ENCODE measurements at places on chromosomes 4 and X.

GRCh38 chr4:38174801-38175200 is 214.6 kb downstream of the PTTG2 start:
- no peak for DNase-seq

DNA sequence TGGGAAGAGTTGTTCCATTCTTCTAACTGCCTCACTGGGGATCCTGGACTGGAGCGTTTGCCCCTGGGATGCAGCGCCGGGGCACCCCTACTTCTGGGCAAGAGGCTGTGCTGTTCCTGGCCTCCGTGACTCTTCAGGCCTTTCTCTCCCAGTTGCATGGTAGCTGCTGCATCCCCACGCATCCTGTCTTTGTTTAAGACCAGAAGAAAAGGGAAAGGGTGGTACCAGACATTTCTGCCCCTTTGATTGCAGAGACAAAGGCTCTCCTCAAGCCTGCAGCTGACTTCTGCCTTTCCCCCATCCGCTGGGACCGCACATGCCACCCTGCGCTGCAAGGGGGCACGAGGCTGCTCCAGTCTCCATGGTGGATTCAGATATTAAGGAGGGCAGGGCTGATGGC is 70.4 kb downstream of the SHROOM2 start:
- DNase-seq: no peak

DNA sequence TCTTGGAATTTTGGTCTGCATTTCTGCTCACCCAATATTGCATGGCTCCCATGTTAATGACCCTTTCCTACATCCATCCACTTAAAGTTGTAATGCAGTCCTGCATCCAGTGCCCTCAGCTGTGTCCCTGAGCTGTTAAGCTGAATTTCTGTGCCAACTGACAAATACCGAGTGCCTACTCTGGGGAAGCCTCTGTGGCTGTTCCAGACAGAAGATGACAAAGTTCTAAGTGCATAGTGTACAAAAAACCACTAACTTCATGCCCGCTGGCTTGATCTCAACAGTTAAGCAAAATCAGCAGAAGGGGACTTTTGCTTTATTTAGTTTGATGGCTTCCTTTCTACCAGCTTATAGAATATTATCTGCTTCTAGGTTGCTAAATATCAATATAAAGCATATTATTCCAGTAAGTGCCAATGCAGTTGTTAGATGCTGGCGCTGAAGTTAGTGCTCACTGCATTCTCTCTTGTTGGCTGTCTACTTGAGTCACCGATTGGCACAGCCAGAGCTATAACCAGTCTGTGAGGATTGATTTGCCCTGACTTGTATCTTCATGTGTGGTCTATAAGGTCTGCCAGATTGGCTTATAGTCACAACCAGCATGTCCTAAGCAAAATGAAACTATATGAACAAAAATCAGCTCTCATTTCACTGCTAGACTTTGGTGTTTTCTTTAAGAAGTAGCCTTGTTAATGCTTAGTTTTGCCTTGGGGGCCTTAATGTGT is 98.9 kb downstream of the KLHL8 start:
- DNase-seq: no peak

DNA sequence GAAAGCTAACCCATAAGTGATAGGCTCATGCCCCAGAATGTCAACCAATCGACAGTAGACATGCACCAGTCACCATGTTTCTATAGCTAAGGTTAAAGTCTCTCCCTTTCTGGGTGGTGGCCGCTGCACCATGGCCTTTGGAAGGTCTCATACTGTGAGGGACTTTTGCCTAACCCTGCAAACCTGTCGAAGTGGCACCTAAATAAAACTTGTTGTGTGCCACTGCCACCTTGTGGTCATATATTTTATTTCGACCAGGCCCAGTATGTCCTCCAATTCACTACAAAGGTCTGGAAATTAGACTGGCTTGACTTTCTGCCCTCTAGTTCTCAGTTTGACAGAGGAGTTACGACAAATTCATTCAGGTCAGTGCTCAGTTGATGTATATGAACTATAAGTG is 163.1 kb downstream of the SMARCA1 start:
- peak; percentile 13 for DNase-seq

DNA sequence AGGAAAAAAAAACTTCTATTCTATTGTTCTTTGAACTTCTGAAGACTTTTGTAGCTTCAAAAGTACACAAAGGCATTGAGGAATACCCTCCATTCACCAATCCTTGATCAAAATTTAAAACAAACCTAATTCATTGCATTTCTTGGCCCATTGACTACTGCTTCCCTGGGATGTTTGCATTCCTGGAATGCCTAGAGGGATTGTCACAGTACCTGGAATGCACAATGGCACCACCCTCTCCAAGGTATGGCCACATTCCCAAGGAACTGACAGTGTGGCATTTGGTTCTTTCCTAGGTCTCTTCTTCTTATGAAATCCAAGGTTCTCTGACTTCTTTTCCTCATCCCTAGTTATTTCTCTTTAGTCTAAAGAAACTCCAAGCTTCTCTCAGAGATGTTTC is 600.7 kb downstream of the CCSER1 start:
- DNase-seq: no peak

DNA sequence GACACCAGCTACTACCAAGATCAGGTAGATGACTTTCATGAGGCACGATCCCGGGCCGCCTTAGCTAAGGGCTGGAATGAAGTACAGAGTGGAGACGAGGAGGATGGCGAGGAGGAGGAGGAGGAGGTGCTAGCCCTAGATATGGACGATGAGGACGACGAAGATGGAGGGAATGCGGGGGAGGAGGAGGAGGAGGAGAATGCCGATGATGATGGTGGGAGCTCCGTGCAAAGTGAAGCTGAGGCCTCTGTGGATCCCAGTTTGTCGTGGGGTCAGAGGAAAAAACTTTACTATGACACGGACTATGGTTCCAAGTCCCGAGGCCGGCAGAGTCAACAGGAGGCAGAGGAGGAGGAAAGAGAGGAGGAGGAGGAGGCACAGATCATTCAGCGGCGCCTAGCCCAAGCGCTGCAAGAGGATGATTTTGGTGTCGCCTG is 481 bp downstream of the UTP3 start:
- DNase-seq: no peak

DNA sequence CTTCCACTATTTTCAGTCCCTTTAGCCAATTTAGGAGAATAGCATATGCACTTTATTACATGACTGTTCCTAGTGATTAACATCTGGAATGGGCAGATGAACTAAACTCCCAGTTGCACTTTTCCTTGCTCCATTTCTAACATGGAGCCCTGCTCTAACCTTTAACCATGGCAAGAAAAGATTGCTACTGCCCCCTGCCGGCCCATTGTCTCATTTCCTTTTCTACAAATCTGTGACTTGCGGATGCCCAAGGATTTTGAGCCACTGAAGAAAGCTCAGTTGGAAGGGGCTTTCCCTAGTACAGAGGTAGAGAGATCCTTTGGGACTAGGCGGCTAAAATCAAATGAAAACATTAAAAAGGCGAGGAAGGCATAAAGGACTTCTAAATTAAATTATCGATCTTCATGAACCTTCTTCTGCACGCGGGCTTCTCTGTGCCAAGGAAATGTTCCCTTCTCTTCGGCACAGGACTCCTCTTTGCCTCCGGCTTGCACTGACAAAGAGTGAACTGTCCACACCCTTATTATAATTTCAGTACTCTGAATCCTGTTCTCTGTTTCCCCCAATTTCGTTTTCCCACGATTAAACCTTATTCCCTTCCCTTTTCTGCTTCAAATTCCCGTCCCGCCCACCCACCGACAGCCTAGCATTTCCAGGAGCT is 577 bp upstream of the GLRA2 start:
- DNase-seq: no peak

DNA sequence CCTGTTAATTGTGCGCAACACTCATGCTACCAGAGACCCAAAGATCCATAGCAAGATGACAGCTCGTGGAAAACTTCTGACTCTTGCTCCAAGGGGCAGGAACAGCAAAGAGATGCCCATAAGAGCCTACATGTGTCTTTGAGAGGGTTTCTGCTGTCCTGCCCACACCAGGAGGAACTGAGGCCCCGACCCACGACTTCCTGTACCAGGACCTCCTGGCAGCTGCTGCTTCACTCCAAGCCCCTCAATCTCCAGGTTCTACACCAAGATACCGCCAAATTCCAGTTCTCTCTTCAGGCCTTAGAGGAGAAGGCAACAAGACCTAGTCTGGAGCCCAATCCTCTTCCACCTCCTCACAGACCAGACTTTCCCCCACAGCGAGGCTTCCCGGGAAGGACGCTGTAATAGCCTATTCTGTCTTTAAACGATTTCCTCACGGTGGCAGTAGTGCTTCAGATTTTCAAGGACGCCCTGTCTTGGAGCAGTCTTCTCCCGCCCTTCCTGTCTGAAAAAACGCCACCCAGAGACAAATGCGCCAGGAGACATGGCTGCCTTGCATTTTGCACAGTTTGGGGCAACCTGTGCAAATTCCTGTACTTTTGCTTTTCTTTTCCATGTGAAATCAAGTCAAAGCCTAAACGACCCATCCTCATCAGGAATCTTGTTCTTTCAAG is 230.2 kb upstream of the STK26 start:
- DNase-seq: no peak

- no peak for DNase-seq
These were observed 68.9 kb downstream of the ACOX3 start for GRCh38 chr4:8371596-8371995.

- DNase-seq: no peak
These were observed 1512.5 kb downstream of the STIM2 start for GRCh38 chr4:28373191-28373590.

GRCh38 chrX:139831675-139832456 is 101.0 kb downstream of the ATP11C start:
- no peak for DNase-seq

GRCh38 chrX:54386314-54386713 is 28.5 kb upstream of the WNK3 start:
- no peak for DNase-seq

DNA sequence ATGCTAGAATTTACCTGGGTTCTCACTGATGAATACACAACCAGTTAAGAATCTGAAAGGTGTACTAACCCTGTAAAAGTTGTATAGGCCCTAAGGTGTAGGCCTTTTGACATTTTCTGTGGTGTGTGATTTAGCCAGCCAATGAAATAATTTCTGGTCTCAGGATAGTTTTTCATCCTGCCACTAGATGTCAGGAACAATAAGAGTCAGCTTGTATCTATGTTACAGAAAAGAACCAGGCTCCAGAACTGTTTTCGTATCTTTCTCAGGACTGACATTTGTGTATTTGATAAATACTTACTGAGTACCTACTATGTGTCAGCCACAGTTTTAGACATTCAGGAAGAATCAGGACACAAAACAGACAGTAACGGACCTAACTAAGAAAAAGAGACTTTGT is 673.6 kb upstream of the TENM3 start:
- DNase-seq: no peak

DNA sequence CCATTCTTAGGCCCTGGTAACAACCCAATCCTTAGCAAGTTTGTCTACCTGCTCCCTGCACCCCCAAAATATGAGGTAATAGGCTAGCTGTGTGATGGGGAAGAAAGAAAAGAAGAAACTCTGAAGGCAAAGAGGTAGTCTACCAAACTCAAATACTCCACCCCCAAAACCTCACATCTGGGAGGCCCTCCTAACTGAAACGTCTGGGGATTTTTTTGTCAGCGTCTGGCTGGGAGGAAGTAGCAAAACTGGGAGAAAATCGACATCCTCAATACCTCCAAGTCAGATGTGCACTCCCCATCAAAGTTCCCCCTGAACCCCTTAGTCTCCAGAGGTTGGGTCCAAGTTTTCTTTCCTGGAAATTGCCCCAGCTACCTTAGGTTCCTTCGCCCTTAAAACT is 1.0 kb downstream of the LAMP2 start:
- no peak for DNase-seq

DNA sequence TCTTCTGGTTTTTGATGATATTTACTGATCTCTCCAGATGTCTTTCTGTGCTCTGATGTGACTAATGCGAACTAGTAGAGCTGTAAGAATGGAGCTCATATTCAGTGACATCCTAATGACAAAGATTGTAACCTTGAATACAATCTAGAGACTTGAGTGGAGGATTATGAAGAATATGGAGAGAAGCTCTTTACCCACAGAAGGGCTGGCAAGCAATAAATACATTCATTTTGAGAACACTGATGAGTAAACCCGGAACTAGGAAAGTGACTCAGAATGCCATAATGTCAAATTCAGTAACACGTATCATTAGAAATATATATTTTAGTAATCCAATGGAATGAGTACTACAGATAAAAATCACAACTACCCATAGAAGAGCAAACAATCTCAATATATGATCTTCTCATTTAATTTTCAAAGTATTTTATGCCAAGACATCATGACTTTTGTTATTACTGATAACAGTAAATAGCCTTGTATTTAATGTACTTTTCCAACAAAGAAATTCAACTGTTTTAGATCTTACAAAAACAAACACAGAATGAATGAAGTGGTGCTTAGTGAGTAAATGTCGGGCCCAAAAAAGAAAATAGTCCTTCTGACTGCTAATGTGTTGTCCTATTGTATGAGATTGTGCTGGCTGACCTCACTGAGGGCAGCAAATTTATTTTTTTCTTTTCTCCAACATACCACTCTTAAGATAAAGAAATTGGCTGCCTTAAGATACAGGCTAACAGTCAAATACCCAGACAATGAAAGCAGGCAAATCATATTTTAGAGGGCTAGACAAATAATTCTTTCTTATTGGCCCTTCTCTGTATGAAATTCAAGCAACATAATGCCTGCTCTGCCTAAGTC is 49.2 kb upstream of the HDAC8 start:
- DNase-seq: no peak

DNA sequence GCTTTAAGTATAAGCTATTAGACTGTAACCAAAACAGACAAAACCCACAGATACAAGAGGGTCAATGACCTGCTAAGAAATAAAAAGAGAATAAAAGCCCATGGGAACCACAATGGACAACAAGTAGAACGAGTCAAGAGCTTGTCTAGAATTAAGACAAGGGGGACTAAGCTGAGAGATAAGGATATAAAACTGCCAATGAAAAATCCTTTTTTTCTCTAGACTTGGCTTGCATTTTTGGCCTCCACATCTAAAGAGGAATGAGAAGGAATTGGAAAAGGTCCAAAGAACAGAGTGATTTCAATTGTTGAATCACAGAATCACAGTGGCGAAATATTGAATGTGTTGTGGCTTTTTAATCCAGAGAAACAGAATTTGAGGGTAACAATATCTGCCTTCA is 135.7 kb downstream of the QDPR start:
- no peak for DNase-seq

DNA sequence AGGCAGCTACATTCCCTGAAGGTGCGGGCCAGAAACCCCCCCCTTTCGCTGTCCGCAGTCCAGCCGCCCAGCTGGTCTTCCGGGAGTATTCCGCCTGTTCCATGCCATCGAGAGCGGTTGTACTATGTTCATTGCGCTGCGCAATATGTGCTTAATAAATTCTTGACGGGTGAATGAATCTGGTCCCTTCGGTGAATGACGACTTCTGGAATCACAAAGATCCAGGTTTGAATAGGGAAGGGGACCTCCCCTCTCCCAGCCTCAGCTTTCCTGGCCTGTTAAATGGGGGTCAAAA is 777 bp upstream of the TFE3 start:
- DNase-seq: no peak

GRCh38 chrX:136318895-136319597 is 18.3 kb downstream of the ADGRG4 start:
- no peak for DNase-seq

GRCh38 chr4:16206301-16206700 is 20.0 kb downstream of the TAPT1 start:
- no peak for DNase-seq
